Adipocyte (in vitro differentiated cells): ENCODE measurements at places on chromosomes 16 and 17.
A peak's percentile ranks its signal among the peaks of the same experiment; 100 is the strongest.

DNA sequence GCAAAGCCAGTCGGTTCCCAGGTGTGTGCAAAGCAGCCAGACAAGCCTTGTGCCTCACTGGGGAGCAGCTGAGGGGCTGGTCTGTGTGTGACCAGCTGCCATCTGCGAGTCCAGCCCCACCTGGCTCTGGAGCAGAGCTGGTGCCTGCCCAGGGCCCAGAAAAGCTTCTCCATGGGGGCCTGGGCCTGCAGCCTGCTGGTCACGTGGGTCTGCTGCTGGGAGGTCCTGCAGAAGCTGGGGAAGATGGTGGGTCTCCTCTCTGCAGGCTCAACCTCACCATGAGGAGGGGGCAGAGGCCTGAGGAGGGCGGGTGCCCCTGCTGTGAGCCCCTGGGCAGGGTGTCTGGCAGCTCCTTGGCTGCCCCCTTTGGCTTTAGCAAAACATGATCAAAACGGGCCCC lies 71.9 kb downstream of the ENGASE start:
- no peak for DNase-seq

DNA sequence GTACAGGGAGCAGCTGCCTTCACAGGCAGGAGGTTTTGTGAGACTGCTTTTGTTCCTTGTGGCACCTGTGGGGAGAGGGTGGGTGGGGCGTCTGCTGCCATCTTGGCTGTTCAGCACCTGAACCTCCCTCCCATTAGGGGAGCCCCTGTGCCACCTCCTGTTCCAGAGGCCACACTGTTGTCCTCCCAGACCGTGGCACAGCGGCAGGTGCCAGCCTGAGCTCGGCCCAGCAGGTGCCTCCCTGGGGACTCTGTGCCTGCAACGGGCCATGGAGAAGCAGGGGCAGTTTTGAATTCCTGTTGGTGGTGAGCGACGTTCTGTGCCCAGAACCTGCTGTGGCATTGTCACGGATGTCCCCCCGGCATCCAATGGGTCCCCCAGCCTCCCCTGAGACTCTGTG lies 9.9 kb downstream of the LGALS3BP start:
- DNase-seq, result no peak

- DNase-seq, result peak; percentile 88
Measured at GRCh38 chr16:67857547-67858233, 10.2 kb upstream of the CENPT start.

GRCh38 chr16:4021070-4021779 lies 95.0 kb downstream of the ADCY9 start:
- no peak for DNase-seq

DNA sequence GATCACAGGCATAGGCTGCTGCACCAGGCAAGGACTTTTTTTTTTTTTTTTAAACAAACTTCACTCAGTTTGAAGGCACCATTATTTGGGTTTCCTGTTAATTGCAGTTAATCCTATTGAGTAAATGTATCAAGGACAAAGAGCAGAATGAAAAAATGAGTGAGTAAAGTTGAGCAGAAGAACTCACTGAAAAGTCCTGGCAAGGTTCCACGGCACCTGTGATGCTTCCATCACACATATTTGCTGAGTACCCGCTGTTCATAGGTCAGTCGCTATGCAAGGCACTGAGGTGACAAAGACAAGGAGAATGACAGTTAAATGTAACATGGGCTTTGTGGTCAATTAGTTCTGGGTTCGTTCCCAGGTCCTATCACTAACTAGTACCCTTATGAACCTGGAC lies 670.0 kb downstream of the MAF start:
- no peak for DNase-seq
